NAMALWA (cell line): ENCODE measurements at places on chromosomes 13 and 19.
A peak's percentile ranks its signal among the peaks of the same experiment; 100 is the strongest.

GRCh38 chr13:26867451-26868091 is 107.0 kb upstream of the GPR12 start:
- DNase-seq: peak; percentile 7

- peak; percentile 51 for DNase-seq
These were observed 978 bp downstream of the ERICH4 start for GRCh38 chr19:41443813-41444455.

DNA sequence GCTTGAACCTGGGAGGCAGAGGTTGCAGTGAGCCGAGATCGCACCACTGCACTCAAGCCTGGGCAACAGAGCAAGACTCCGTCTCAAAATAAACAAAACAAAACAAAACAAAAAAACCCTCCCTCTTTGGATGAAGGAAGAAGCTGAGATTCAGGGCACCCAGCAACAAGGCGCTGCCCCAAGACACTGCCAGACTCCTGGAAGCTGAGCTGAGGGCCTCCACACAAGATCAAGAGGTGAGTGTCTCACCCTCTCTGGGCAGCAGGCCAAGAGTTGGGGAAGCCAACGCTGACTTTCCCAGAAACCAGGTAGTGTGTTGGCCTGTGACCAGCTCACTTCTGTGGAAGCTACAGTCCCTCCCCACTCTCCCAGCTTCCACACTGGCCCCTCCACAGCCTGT is 3.7 kb upstream of the TYROBP start:
- DNase-seq: no peak

DNA sequence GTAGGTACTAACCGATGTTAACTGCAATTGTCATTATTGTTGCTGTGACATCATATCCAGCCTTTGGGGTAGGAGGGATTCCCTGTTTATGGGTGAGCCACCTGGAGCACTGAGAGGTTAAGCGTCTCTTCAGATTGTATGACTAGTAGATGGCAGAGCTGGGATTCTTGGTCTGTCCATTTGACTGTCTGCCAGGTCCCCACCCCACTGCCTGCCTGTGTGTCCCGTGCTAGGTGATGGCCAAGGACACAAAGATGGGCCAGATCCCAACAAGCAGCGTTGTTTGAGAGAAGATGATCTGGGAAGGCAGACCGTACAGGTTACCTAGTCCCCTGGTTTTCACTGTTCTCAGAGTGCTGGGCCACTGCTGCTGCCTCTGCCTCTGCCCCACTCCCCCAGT is 16.6 kb downstream of the PPP2R1A start:
- no peak for DNase-seq

DNA sequence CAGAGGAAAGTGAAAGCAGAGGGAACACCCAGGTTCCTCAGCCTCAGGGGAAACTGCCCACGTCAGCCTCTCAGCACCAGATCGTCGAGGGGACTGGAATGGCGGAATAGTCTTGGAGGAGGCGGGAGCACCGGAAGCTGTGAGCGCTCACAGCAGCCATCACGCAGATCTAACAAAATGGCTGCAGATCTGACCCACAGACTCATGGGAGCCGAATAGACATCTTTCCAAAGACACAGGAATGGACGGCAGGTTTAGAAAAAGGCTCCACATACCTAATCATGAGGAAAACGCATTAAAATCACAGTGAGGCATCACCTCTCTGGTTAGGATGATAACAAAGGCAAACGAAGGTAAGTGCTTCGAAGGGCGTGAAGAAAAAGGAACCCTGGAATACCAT is 11.8 kb upstream of the LILRA2 start:
- DNase-seq: no peak

DNA sequence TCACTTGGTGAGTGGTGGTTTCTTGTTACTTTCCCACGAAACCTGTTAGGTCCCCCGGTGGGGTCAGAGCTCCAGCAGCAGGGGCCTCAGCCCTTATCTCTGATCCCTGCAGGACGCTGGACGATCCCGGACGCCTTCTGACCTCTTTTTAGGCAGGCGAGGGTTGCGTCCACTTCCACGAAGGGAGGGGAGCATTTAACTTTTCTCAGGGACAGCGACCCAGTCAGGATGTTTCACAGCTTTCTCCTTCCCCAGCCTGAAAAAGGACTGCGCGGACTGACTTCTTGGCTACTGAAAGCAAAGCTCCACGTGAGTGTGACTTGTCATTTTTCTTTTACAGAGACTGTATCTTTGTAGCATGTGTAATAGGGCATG is 692 bp downstream of the ZNF234 start:
- no peak for DNase-seq

GRCh38 chr13:19601749-19602725 is 31.4 kb upstream of the MPHOSPH8 start:
- peak; percentile 14 for DNase-seq

- no peak for DNase-seq
These were observed 260.3 kb downstream of the SLITRK6 start for GRCh38 chr13:85538957-85539356.

DNA sequence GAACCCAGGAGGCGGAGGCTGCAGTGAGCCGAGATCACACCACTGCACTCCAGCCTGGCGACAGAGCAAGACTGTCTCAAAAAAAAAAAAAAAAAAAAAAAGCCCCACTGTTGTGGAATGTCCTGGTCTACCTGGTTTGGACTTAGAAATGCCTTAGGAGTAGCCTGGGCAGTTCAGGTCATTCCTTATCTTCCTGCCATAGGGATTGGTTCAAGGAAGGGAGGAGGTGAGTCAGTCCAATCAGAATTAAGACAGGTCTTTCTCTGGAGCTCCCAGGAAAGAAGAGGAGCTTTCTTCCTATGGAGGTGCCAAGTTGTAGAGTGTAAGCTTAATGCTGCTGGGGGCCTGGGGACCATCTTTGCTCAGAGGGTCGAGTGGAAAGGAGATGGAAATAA is 44.8 kb downstream of the SIPA1L3 start:
- DNase-seq: no peak

DNA sequence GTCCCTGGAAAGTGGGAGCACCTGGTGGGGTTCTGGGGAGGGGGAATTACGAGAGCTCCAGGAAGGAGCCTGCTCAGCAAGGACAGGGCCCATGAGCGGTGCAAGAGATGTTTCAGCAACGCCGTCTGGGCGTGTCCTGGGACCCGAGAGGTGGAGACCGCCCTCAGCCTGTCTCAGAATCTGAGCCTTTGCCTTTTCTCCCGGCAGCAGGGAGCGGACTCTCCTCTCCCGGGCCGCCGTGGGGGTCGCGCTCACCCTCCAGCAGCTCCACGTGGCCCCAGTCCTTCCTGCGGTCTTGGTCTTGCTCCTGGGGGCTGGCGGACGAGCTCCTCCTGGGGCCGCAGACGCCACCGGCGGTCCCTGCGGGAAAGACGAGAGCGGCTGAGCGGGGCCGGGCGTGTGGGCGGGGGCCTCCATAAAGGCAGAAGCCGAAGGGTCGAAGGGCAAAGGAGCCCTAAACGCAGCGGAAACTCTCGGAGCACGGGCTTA is 714 bp downstream of the POLRMT start:
- DNase-seq: peak; percentile 71

- DNase-seq: no peak
These were observed 147.1 kb downstream of the DNAJC15 start for GRCh38 chr13:43170506-43170905.

DNA sequence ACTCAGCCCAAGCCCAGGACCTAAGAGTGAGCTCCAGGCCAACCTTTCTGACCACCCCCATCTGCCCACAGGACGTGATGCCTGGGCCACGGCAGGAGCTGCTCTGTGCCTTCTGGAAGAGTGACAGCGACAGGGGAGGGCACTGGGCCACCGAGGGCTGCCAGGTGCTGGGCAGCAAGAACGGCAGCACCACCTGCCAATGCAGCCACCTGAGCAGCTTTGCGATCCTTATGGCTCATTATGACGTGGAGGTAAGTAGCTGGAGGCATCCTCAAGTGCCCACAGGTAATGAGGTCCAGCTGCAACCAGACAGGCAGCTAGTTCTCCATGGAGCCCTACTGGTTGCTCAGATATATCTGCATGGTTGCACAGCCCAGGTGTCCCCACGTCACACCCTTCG is 14.8 kb downstream of the DDX39A start:
- DNase-seq: no peak

DNA sequence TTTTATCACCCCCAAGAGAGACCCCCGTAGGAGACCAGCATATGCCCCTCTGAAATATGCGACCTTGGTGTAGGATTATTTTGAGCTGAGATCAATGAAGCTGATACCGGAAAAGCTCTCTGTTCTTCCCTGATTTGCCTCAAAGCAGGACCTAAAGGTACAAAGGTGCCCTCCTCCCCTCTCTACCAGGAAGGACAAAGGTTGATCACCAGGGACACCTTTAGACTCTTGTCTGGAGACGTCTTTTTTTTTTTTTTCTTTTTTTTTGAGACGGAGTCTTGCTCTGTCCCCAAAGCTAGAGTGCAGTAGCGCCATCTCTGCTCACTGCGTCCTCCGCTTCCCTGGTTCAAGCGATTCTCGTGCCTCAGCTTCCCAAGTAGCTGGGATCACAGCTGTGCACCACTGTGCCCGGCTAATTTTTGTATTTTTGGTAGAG is 792 bp upstream of the PEX11G start:
- DNase-seq: no peak

DNA sequence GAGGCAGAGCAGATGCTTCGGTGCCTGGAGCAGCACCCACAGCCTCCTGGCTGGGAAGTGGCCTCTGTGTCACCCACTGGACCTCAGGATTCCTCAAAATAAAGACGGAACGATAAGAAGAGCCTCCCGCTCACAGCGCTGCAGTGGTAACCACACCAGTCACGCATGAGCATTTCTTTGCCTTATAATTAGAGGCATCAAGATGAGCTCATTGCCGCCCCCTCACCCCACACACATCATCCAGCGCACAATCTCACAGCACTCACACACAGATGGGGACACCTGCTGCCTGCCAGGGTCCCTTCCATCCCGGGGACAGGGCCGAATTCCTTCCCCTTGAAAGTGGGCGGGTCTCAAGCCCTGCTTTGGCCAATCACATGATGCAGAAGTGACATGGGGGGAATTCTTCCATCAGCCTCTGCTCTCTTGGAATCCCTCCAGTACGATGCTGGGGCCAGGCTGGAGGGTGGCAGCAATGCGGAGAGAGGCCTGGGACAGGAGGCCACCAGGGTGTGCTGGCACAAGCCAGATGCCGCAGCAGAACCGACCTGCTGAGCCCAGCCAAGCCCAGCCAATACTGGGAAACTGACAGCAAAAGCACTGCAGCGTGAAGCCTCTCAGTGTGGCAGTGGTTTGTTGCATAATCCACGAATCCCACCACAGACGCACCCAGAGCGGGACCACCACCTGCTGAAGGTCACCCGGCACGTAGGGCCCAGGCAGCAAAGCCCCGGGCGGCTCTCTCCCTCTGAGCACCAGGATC is 16.0 kb downstream of the PIP5K1C start:
- DNase-seq: peak; percentile 90
